ENCODE measurements at places on chromosomes 7 and 10.
A peak's percentile ranks its signal among the peaks of the same experiment; 100 is the strongest.

DNA sequence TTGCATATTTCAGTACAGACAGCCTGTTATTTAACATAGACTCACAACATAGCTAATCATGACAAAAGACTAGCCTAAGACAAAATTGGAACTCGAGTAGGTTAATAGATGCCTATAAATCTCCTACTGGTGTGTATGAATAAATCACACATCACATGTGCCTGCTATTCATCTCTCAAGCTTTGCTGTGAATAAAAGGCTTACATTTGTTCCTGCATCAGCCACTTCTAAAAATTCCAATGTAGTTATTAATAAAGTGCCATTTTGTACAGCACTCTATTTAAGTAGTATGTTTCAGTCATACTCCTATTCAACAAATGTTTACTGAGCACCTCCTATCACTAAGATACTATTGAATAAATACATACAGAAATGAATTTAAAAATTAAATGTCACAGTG, 486.3 kb downstream of the NRG3 start:
- DNase-seq = no peak

- no peak for DNase-seq
Measured at GRCh38 chr10:99224766-99225165, 10.9 kb downstream of the HPSE2 start.

DNA sequence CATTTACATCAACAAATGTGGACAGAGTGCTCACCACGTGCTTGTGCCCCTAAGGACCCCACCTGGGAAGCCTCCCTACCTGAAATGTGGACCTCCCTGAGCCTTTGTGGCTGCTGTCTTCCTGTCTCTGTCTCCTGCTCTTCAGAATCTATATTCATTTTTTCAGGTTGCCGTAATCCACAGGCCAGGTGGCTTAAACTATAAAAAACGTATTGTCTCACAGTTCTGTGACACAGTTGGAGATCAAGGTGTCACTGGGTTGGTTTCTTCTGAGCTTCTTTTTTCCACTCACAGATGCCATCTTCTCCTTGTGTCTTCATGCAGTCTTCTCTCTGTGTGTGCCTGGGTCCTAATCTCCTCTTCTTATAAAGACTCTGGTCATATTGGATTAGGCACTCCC, 5.6 kb upstream of the VSTM4 start:
- no peak for DNase-seq

- no peak for DNase-seq
Measured at GRCh38 chr7:145850636-145851035, 266.0 kb upstream of the CNTNAP2 start.

DNA sequence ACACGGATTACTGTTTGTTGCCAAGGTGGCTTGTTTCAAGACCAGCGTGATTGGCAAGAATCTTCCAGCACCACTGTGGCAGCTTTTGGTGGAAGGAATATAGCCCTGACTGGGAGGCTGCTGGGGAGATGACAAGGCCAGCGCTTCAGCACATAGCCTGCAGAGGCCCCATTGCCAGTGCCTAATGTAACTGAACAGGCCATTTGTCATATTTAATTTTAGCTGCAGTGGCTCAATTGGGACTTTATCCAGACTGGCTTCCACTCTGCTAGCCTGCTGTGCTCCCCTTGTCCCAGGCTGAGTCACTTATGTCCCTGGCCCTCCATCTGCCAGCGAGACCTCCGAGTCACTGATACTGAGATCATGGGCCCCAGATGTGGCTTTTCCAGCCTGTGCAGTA, 483.1 kb downstream of the GALNT17 start:
- DNase-seq = no peak

DNA sequence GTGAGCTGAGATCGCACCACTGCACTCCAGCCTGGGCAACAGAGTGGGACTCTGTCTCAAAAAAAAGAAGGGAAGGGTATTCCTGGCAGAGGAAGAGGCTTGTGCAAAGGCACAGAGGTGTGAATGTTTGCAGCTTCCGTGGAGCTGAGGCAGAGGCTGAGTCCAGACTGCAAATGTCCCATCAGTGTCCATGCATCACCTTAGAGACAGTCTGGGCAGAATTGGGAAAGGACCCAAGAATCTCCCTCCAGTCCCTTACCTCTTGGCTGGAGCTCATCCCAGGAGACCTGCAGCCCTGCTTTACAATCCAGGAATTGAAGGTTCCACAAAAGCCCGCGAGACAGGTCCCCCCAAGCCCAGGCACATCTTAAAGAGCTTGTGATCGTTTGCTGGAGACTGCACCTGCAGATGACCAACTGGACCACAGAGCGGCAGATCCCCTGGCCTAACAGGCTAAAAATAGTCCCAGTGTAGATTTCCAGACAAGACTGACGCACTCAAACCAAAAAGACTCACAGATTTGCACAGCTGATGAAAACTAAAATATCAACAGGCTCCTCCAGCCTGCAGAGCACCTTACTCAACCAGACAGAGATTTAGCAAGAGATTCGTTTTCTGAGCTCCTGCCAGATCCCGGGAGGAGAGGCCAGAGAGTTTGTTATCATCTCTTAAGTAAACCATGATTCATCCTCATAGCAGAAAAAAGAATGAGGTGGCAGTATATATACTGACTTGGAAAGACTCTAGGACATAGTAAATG, 22.9 kb upstream of the NANOS1 start:
- peak; percentile 84 for DNase-seq

GRCh38 chr7:155774947-155775346, 37.3 kb downstream of the SHH start:
- DNase-seq = no peak

DNA sequence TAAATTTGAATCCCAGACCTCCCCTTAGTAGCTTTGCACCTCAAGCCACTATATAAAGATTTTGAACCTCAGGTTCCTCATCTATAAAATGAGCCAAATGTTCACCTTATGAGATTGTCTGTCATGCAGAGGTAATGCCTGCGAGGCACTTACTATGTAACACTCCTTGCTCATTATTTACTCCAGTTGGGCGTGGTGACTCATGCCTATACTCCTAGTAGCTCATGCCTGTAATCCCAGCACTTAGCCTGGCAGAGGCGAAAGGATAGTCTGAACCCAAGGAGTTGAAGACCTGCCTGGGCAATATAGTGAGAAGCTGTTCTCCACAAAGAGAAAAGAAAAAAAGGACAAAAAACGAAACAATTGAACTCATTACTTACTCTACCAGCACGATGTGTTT, 82.2 kb downstream of the MDFIC start:
- DNase-seq = peak; percentile 16

GRCh38 chr7:37545619-37546534, 97.2 kb upstream of the ELMO1 start:
- DNase-seq = no peak

- no peak for DNase-seq
Measured at GRCh38 chr10:11539191-11539868, 72.1 kb downstream of the USP6NL start.

- no peak for DNase-seq
Measured at GRCh38 chr7:76394957-76395356, 14.5 kb downstream of the SSC4D start.

- no peak for DNase-seq
Measured at GRCh38 chr10:12465385-12466136, 116.2 kb downstream of the CAMK1D start.

DNA sequence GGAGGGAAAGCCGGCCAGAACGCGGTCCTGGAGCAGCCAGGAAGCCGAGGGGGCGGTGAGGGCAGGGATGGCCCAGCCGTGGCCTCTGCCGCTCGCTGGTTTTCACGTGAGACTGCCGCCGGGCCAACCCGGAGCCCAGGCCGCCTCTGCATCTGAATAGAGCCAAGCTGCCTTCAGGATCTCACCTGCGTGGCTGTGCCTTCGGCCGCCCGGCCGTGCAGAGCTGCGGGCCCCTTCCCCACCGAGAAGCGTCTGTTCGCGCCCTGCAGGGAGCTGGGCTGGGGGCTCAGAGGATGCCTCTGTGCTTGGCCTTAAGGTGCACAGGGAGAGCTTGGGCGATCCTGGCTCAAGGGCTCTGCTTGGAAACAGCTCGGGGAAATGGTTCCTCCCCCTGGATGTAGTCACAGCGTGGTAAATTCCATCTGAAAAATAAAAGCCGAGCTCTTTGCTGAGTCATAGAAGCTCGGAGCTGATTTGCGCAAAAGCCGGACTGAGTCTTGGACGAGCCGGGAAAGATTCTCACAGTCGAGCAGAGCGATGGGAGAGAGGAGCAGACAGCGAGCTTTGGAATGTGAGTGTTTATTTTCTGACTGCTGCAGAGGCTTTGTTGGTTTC, at the start of gene JAKMIP3:
TSS of gene JAKMIP3 (plus strand) at position 456 of the 615 bp plus-strand sequence. CDS start 38,863 bp downstream, outside the sequence.
- peak; percentile 89 for DNase-seq

DNA sequence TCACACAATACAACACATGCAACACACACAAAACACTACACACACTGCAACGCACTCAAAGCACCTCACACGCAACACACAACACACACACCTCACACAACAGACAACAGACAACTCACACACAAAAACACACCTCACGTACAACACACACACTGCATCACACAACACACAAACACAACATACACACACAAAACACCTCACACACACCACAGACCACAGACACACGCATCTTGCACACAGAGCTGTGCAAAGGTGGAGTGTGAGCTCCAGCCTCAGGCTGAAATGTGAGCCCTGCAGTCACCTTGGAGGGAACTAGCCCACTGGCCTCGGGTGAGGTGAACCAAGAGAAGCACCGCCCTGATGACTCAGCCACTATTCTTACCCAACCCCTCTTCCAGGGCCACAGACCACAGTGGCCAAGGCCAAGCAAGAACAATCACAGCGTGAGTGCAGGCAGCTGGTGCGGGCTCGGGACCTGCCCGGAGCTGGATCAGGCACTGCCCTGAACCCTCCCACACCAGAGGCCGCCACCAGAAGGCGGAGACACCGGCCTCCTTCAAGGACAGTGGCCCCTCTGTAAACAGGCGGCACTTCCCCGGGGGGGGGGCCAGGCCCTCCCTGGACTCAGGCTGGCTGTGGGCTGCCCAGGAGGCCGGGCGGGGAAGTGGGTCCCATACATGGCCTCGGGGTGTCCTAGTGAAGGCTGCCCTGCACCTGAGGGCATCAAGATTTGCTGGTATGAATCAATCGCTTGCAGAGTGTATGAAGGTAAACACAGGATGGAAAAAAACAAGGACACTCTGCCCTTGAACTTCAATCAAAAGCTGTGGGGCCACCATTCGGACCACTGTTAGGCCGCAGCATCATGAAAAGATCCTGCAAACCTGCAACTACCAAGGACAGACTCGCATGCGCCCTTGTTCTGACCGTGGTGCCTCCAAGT, 106.7 kb downstream of the TNS3 start:
- peak; percentile 85 for DNase-seq

GRCh38 chr10:38025283-38025682, 14.8 kb downstream of the ZNF33A start:
- no peak for DNase-seq

GRCh38 chr7:55365675-55366460, 731 bp downstream of the LANCL2 start:
- peak; percentile 77 for DNase-seq

- no peak for DNase-seq
Measured at GRCh38 chr7:139661043-139661440, 116.8 kb downstream of the HIPK2 start.

GRCh38 chr7:89308535-89308934, 513.0 kb upstream of the TEX47 start:
- DNase-seq = no peak

GRCh38 chr7:107077699-107078516, 33.4 kb downstream of the PRKAR2B start:
- DNase-seq = no peak

DNA sequence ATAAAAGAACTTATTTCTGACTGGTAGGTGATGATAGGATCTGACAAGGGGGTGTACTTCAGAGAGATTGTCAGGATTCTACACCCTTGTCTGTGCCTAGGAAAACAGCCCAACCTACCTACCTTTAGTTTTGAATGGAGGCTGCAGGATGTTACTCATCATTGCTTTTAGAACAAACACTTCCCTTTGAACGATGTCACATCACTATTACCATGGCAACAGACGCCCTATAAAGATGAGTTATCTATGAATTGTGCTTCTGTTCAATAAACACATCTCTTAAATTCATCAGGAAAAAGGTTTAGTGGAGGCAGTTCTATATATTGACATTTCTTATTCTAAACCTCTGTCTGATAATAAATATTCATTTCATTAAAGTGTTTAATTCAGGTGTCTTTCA, 362.4 kb downstream of the CNTNAP2 start:
- DNase-seq = no peak

GRCh38 chr10:31754803-31755624, 173.6 kb downstream of the ARHGAP12 start:
- DNase-seq = no peak

- DNase-seq = no peak
Measured at GRCh38 chr7:2488272-2488645, 12.1 kb upstream of the GRIFIN start.

GRCh38 chr7:23205909-23206767, 24.3 kb downstream of the NUP42 start:
- DNase-seq = no peak

GRCh38 chr10:10869592-10869991, 148.1 kb upstream of the CELF2 start:
- no peak for DNase-seq

DNA sequence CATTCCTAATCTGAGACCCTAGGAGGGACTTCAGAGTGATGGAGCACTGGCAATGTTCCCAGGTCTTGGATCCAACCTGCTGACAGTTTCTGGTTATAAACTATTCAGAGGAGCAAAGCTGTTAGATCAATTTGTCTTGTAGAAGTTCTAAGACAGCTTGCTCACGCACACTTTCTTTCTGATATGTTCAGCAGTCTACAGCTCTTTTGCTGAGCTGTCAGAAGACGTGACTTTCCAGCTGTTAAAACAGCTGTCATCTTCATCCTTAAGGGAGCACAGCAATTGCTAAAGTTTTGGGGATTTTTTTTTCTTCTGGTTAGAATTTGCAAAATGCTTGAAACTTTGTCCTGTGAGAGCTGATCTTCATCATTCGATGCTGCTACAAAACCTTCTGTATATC, 823.1 kb downstream of the SORCS1 start:
- no peak for DNase-seq
